Stimulated activated CD8-positive, alpha-beta memory T cell treated with anti-CD3 and anti-CD28 coated beads, Interleukin-2, amount 100 ng/mL, for 1 hour (primary cell): ENCODE measurements at places on chromosomes 1 and 21.

DNA sequence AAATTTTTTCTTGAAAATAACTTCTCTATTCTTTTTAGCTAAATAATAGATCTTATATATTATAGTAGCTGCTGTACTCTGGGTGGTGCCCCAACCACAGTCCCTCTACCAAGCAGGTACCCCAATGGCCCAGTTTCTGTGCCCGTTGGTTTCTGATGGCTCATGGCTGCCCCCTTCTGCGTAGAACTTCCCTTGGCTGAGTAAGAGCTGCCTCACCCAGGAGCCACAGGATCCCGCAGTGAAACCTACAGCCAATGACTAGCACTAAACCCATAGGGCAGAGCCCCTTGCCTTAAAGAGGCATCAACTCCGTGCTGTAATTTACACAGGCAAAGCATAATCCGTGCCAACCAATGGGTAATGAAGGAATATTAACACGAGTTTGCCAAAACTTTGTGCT is 247.5 kb downstream of the USH2A start:
- DNase-seq = no peak

- no peak for DNase-seq
These were observed 61.9 kb downstream of the CD34 start for GRCh38 chr1:207849016-207849415.

GRCh38 chr1:174219606-174220370 is 60.5 kb downstream of the RABGAP1L start:
- no peak for DNase-seq

GRCh38 chr1:9322661-9323244 is 30.1 kb downstream of the SPSB1 start:
- no peak for DNase-seq

DNA sequence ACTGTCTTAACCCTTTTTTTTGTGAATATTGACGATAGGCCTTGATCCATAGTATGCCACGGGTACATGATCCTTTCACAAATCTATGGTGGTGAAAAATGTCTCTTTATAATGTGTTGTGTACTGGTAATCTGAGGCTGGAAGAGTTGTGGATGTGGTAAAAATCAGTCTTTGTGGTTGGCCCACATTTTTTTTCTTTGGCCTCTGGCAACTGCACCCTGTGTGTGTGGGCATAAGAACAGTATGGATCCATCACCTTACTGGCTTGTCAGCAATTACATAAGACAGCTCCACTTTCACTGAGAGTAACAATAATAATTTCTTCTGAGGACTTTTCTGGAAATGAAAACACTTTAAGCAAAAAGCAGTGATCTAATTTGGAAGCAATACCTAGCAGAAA is 101.6 kb downstream of the GABPA start:
- no peak for DNase-seq

DNA sequence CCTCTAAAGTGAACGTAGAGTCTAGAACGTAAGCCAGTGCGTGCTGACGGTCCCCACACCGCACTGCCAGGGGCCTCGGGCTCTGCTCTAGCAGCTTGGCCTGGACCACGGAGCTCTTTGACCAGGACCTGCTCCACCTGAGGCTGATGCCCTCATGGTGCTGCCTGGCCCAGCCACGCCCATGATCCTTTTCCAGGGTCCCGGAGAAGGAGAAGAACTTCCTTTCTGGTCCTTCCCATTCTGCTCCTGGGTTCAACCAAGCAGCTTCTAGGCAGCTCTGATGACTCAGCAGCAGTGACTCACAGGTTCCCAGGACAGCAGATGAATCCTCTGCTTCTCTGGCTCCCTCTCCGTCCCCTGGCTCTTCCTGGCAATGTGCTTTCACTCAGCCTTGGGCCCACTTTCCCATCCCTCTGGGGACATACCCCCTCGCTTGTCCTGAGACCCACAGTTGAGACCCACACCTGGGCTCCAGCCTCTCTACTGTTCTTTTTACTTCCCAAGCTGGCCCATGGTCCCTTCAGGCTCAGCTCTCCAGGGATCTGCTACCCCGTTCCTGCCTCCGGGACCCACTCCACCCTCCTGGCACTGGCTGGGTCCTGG is 246.3 kb upstream of the RAB4A start:
- DNase-seq = no peak

- DNase-seq = no peak
These were observed 7.4 kb downstream of the DOP1B start for GRCh38 chr21:36163750-36164741.
